Esophagus mucosa (tissue), 1 donor: ENCODE measurements at places on chromosomes 12 and 14. TPM values are rescaled to one million over a fixed set of nuclear protein-coding genes. Genes with fewer than 3 reads are reported as not detected.

The NANOG gene
- 0.52 TPM for total RNA-seq

The SPIC gene
- total RNA-seq: 0.16 TPM

The LBHD2 gene
- not detected for total RNA-seq

The ACTN1 gene
- total RNA-seq: 117 TPM
